Activated T-helper 2 cell treated with anti-CD3 and anti-CD28 coated beads, Interferon-gamma antibody, Interleukin-2, Interleukin-4, amounts not matched to agents 10 μg/mL and 5 μg/mL and 100 μg/mL, durations not matched to agents 14 hours and 24 hours and 36 hours (primary cell): ENCODE measurements at places on chromosomes 11 and 22. TPM values are rescaled to one million over a fixed set of nuclear protein-coding genes. Genes with fewer than 3 reads are reported as not detected.

GRCh38 chr22:23840026-23840425 is 1.2 kb upstream of the DERL3 start:
- H3K4me3 ChIP-seq: no peak overlapping the region
- peaks cover 2% of the 10 kb centered on the region for H3K27me3 ChIP-seq
- no peak for DNase-seq
- H3K36me3 ChIP-seq: peaks cover 17% of the 10 kb centered on the region
- peaks cover 17% of the 10 kb centered on the region for H3K4me1 ChIP-seq

DNA sequence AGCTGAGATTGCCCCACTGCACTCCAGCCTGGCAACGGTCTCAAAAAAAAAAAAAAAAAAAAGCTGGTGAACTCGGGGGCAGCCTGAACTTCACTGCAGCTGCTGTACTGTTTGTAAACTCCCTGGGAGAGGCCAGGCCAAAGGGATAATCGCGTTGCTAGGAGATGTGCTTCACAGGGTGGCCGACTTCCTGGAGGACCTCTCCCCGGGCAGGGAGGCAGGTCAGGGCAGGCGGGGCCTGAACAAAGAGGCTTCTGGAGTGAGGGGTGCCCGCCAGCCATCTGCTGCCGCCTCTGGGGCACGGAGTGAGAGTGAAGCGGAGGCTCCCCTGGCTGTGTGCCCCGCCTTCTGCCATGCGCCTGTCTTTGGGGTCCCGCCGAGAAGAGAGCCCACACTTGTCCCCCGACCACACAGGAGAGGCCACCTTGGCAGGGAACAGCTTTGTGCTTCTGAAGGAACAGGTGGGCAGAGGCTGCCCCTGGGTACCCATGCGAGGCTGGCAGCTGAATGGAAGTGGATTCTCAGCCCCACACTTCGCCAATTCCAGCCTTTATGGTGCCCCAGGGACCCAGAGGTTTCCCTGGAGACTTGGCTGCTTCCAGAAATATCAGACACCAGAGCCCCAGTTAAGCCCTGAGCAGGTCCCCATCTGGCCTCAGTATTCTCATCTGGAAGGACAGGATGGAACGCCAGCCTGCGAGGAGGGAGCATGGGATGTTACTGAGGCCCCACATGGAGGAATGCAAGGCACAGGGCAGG is 29.6 kb downstream of the TMEM184B start:
- no peak overlapping the region for H3K4me3 ChIP-seq
- peaks cover 11% of the 10 kb centered on the region for H3K36me3 ChIP-seq

DNA sequence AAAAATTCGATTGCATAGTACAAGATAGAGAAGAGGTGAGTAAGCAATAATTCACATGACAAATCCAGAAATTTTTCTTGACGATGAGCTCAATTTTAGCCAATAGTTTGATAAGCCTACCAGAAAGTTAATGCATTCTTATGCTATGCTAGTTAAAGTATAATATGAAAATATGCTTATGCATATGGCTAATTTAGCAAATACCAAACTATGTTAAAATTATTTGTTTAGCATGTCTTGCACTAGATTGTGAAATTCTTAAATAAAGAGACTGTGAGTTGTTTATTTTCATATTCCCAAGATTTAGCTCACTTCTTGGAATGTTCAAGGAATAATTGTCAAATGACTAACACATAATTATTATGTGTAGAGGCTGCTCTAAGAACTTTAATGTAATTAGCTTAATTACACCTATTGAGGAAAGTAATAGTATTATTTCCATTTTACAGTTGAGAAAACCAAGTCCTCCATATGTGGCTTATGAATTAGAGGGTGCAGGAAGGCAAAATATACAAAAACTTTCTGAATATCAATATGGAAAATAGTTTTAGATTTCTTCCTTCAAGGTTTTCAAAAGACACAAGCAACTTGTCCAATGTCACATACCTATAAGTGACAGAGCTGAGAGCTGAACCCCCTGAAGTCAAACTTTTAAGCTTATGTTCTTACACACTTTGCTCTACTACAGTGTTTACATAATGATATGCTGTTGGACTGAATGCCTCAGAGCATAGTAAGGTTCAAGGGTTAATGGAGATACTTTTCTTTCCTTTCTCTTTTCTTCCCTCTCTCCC is 45.9 kb upstream of the ARHGAP20 start:
- no peaks in the 10 kb centered on the region for H3K36me3 ChIP-seq
- H3K27me3 ChIP-seq: peaks cover 2% of the 10 kb centered on the region
- H3K4me3 ChIP-seq: no peak overlapping the region
- no peak for DNase-seq

DNA sequence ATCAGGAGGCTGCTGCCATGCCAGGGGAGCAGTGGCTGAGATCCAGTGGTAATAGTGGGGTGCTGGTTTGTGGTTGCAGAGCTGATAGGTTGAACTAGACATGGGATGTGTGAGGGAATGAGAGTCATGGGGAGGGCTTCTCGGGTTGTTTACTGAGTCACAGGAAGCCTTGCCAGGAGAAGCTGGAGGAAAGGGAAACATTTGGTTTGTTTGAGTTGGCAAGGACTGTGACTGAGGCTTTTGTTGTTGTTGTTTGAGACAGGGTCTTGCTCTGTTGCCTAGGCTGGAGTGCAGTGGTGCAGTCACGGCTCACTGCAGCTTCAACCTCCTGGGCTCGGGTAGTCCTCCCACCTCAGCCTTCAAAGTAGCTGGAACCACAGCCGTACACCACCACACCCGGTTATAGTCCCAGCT is 49.3 kb downstream of the CABIN1 start:
- no peak overlapping the region for H3K27ac ChIP-seq
- H3K4me1 ChIP-seq: peaks cover 2% of the 10 kb centered on the region
- no peak overlapping the region for H3K4me3 ChIP-seq
- H3K27me3 ChIP-seq: no peaks in the 10 kb centered on the region
- H3K36me3 ChIP-seq: peaks cover 80% of the 10 kb centered on the region

GRCh38 chr11:64146036-64146955 is 19.6 kb downstream of the MACROD1 start:
- no peaks in the 10 kb centered on the region for H3K27me3 ChIP-seq
- no peaks in the 10 kb centered on the region for H3K36me3 ChIP-seq
- H3K4me3 ChIP-seq: no peak overlapping the region
- H3K4me1 ChIP-seq: peaks cover 11% of the 10 kb centered on the region
- no peak overlapping the region for H3K27ac ChIP-seq
- peak; percentile 58 for DNase-seq

The LYVE1 gene
- not detected in 2 replicates for total RNA-seq

The ANGPTL5 gene
- total RNA-seq: not detected in 2 replicates

The CXCR5 gene
- 7.5 and 8.1 TPM in 2 replicates for total RNA-seq

The OR5B12 gene
- total RNA-seq: not detected in 2 replicates

The PNPLA2 gene
- 56.1 and 59.8 TPM in 2 replicates for total RNA-seq
